ENCODE measurements at places on chromosomes 13 and 19. TPM values are rescaled to one million over a fixed set of nuclear protein-coding genes. Genes with fewer than 3 reads are reported as not detected.

SOX21 gene
- not detected for total RNA-seq

DNA sequence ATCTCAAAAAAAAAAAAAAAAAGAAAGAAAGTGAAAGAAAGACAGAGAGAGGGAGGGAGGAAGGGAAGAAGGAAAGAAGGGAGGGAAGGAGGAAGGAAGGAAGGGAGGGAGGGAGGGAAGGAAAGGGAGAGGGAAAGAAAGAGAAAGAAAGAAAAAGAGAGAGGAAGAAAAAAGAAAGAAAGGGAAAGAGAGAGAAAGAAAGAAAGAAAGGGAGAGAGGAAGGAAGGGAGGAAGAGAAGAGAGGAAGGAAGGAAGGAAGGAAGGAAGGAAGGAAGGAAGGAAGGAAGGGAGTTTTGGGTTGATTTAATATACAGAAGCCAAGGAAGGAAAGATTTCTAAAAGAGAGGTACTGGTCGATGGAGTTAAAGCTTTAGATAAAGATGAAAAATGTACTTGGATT is 28.8 kb downstream of the DEDD2 start:
- DNase-seq, result no peak

DNA sequence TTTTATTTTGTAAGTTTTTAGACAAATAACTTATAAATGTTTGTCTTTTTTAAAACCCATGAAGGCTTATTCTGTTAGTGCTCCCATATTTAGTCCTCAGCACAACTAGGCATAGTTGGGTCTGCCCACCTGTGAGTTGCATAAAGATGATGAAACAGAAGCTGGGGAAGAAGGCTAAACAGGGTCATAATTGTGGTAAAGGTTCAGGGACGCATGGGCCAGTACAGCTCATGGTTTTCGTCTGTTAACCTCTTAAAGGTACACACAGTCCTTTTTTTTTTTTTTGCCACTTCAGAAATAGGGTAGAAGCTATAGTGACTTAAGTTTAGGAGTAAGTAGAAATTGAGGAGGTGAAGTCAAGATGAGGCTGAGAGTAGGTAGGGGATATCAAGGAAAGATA is 58.3 kb downstream of the TM9SF2 start:
- DNase-seq, result no peak

- no peak for DNase-seq
Measured at GRCh38 chr13:75454497-75454896, 27.5 kb downstream of the TBC1D4 start.

DNA sequence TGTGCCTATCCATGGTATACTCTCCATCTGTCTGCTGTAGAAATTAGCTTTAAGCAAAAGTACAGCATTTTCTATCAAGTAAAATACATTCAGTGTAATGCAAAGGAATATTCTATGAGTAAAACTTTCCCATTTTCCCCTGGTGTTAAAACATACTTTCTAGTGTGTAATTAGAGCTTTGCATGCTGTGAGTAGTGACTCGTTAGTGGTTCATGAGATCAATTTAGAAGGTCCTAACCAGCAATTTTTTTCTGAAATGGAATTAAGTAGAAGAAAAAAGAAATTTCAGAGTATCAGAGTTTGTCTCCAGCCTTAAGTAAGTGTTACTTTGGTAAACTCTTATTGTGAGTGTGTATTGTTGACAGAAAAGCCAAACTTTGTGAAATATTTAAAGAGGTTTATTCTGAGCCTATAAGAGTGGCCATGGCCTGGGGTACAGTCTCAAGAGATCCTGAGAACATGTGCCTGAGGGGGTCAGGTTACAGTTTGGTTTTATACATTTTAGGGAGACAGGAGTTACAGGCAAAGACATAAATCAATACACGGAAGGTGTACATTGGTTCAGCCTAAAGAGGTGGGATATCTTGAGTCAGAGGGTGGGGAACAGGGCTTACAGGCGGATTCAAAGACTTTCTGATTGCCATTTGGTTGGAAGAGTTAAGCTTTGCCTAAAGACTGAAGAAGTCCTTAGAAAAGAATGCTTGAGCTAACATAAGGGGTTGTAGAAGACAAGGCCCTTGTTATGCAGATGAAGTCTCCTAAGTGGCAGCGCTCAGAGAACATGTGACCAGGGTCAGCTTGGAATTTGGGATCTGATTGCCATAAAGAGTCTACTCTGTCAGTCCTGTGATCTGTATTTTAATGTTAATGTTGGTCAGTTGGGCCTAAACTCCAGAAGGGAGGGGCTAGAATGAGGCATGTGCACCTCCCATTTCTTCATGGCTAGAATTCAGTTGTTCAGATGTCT is 25.5 kb downstream of the FAM187B start:
- DNase-seq, result no peak

FRY gene
- total RNA-seq, result 10.5 TPM

A1BG gene
- total RNA-seq, result 4.1 TPM

DNA sequence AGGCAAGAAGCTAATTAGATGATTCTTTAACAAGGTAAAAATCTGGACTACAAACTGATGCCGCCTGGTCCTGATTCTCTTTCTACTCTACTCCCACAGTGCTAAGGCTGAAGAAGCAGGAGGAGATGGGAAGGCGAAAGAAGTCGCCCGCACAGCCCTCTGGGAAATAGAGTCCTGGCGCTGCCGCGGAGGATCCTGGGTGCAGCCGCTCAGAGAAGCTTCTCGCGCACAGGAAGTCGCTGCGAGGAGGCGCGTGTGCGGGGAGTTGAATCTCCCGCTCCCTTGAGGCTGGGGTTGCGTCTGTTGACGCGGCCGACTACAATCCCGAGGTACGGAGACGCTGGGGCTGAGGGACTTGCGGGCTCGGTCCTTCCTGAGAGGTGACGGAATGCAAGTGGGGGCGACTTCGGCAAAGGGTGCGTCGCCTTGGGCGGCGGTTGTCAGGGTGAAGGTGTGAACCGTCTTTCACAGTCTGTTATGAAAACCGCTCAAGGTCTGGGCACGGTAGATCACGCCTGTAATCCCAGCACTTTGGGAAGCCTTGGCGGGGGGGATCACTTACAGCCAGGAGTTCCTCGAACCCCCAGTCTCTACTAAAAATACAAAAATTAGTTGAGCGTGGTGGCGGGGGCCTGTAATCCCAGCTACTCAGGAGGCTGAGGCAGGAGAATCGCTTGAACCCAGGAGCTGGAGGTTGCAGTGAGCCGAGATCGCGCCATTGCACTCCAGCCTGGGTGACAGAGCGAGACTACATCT is at the start of gene ZNF473:
ZNF473 (plus strand) TSS at position 212 of the 756 bp plus-strand sequence. CDS start 5,078 bp downstream, outside the sequence.
- DNase-seq, result peak; percentile 96

- no peak for DNase-seq
Measured at GRCh38 chr19:2227415-2228156, 8.5 kb downstream of the PLEKHJ1 start.

AMER2 gene
- total RNA-seq, result 0.70 TPM
